Stimulated activated CD4-positive, alpha-beta T cell treated with anti-CD3 and anti-CD28 coated beads, TNF-alpha, amount 100 ng/mL, for 4 hours (primary cell): ENCODE measurements at places on chromosomes 7 and 10.
A peak's percentile ranks its signal among the peaks of the same experiment; 100 is the strongest.

DNA sequence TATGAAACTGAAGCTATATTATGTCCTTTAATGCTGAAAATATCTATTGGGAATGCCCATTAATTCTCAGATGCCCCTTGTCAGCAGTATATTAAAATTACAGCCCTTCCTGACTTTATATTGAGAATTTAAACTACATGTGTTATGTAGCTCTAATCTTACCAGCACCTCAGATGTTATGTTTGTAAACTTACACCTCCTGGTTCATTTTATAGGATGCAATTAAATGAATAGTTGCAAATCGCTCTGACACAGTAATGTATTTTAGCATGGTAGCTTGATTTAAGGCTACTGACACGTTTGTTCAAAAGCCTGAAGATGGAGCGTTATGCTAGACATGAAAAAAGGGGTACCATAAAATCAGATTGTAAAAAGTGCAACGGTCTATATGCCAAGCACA is 35.0 kb upstream of the MET start:
- no peak for DNase-seq

DNA sequence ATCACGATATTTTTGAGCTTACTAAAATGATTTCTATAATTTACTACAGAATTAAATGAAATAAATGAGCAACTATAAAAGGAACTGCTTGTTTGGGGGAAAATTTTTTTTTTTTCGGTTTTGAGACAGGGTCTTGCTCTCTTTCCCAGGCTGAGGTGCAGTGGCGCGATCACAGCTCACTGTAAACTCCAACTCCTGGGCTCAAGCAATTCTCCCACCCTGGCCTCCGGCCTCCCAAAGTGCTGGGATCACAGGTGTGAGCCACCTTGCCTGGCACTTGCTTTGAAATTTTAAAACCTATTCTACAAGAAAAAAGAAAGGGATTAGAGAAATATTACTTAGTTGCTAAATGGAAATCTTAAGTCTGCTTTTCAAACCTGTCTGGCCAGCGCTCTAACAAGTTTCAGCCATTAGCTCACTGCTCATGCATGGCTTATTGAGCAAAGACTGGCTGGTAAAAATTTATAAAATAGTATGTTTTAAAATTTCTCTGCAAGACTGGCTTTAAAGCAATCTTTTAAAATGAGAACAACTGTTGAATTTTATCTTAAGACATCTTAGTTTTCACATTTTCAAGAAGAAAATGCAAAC is 144.0 kb downstream of the ATE1 start:
- DNase-seq, result no peak

- DNase-seq, result no peak
These were observed 126.4 kb downstream of the CCDC3 start for GRCh38 chr10:12875100-12875499.

DNA sequence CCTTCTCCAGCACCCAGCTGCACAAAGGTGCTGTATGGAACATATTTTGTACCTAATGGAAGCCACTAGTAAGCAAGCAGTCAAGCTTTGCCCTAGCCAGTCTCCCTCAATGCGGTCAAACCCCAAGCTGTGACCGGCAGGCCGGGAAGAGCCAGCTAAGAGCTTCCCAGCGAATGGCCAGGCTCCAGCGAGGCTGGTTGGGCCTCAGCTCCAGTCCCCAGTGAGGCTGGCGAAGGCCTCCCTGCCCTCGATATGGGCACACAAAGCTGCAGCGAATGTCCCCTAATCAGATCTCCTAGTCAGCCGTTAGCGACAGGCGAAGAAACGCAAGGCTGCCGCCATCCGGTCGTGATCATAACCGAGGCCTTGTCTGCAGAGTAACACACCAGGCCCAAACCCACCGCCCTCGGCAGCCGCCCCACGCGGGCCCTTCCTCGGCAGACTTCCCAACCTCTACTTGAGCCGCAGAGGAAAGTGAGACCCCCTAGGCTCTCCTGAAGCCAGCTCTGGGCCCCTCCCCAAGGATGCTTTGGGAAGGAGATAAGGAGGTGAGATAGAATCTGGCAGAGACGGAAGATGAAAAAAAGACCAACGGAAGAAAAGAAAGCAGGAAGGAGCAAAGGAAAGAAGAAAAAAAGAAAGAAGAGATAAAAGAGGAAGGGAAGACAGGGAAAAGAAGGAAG is 3.1 kb upstream of the HOXA9 start:
- no peak for DNase-seq

GRCh38 chr7:42104231-42104630 is 132.8 kb downstream of the GLI3 start:
- no peak for DNase-seq

DNA sequence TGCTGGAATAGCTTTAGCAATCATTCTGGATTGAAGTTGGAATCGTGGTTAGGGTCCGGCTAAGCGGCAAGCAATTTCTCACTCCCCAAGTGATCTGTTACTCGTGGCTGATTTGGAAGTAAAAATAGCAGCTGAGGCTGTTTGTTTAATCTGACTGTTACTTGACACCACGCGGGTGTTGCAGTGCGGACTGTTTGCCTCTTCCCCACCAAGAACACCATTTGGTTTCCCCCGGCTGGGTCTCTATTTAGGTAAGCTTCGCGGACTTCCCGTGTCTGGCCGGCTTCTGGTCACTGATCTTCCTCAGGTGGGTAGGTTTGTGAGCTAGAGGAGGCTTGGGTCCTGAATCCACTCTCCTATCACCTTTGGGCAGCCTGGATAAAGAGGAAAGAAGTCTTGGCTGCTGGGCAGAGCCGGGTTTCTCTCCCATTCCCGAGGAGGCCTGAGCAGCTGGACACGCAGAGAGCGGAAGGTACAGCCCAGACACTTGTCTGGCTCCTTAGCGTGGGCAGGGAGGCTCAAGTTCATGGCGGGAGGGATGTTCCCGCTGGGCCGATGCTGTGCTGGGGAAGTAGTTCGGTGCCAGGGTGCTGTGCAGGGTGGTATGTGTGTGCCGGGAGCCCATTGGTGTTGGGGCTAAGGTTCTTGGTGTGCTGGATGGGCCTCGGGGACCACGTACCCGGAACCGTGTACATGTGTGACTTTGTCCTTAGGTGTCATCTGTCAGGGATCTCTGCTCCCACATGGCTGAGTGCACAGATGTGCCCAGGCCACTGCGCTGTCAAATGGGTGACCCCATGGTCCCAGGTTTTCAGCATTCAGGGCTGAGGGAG is at the start of gene C10orf71:
TSS of gene C10orf71 (plus strand) at position 188 of the 833 bp plus-strand sequence. CDS start 23,376 bp downstream, outside the sequence.
- DNase-seq, result no peak

DNA sequence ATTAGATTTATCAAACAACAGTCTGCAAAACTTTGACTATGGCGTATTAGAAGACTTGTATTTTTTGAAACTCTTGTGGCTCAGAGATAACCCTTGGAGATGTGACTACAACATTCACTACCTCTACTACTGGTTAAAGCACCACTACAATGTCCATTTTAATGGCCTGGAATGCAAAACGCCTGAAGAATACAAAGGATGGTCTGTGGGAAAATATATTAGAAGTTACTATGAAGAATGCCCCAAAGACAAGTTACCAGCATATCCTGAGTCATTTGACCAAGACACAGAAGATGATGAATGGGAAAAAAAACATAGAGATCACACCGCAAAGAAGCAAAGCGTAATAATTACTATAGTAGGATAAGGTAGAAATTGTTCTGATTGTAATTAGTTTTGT is 31.4 kb downstream of the LRRC17 start:
- DNase-seq, result no peak

- no peak for DNase-seq
These were observed 50.1 kb upstream of the TMEM72 start for GRCh38 chr10:44860811-44861736.

DNA sequence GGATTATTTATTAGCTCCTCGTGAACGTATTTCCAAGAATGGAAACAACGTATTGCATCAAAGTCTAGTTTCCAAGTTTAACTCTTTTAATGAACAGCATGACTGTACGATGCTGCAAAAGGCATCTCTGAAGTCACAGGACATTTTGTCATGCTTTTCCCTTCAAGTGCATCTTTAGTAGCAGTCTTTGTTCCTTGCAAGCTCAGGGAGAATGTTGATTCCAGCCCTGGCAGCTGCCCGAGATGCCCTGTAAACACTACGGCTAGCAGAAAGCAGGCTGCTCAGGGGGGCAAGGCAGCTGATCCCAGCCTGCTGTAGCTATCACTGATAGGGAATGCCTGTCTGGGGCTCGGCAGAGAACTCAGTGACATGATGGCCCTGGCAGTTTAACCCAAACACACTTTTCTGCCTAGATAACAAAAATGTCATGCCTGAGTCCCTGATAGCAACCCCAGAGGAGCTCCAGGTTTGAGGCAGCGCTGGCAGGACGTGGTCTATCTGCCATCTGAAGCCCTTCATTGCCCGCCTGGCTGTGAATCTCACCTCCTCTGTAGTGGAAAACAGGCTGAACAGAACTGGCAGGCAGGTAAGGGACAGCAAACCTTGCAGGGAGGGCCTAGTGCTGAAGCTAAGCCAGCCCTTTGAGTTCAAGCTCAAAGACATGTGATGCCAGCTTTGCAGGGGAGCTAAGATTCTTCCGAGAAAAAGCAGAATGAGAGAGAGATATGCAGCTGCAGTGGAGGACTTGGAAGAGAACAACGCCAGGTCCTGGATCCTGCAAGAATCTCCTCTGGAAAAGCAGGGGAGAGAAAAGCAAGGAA is 264.6 kb downstream of the SNX10 start:
- no peak for DNase-seq

DNA sequence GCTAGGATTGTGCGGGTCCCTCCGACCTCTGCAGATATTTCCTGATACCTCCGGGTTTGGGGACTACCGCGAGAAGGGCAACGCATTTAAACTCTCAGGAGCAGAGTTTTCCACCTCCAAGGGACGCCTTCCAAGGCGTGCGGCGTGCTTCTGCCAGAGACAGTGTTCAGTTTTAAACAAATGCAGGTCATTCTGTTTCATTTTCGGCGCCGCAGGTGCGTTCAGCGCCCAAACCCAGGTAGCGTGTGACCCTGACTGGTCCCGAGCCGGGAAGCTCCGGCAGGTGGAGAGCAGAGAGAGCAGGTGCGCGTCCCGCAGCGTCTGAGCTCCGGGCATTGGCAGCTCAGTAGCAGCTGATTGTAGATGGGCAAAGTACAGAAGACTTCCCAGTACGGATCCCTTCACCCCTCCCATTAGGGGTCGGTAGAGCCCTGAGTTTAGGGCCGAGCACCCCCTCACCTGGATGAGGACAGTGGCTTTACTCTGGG is 1.4 kb upstream of the CYP26A1 start:
- DNase-seq, result no peak

GRCh38 chr10:1419796-1420610 is 317.3 kb downstream of the ADARB2 start:
- no peak for DNase-seq

- DNase-seq, result no peak
These were observed 8.1 kb downstream of the PDE1C start for GRCh38 chr7:32062150-32062549.

- DNase-seq, result no peak
These were observed 40.7 kb downstream of the ANK3 start for GRCh38 chr10:60348982-60349381.

GRCh38 chr10:29878492-29878891 is 180.9 kb downstream of the JCAD start:
- no peak for DNase-seq

DNA sequence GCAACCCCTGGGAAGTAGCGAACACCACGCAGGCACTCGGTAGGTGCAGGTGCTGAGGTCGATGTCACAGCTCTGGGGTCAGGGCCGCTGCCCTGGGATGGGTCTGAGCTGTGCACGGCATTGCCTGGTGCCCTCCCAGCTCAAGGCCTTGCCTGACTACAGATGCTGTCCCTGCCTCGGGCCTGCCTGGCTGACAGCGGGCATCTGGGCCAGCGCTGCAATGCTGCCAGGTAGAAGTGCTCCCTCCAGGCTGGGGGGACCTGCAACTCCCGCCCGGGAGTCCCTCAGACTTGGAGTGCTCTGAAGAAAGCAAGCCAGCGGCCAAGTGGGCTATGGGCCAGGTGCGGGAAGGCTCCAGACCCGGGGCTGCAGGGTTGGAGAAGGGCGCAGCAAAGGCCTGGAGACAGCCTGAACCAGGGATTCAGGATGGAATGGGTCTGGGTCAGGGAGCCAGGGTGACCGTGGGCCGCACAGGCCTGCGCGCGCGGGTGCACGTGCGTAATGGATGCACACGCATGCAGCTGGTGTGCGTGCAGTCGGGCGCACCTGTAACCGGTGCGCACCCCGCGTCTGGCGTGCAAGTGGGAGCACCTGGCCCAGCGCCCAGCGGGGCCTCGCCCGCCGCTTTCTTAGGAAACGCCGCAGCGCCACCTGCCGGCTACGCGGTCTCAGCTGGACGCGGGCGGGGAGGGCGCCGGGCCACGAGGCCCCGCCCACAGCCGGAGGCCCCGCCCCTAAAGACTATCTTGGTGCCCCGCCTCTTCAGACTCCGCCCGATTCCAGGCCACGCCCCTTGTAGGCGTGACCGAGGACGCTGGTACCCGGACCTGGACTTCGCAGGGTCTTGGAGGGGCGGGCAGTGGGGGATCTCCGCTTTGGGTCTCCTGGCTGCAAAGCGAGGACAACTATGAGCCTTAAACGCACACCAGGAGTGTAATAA is 46.7 kb downstream of the MICALL2 start:
- DNase-seq, result peak; percentile 79

DNA sequence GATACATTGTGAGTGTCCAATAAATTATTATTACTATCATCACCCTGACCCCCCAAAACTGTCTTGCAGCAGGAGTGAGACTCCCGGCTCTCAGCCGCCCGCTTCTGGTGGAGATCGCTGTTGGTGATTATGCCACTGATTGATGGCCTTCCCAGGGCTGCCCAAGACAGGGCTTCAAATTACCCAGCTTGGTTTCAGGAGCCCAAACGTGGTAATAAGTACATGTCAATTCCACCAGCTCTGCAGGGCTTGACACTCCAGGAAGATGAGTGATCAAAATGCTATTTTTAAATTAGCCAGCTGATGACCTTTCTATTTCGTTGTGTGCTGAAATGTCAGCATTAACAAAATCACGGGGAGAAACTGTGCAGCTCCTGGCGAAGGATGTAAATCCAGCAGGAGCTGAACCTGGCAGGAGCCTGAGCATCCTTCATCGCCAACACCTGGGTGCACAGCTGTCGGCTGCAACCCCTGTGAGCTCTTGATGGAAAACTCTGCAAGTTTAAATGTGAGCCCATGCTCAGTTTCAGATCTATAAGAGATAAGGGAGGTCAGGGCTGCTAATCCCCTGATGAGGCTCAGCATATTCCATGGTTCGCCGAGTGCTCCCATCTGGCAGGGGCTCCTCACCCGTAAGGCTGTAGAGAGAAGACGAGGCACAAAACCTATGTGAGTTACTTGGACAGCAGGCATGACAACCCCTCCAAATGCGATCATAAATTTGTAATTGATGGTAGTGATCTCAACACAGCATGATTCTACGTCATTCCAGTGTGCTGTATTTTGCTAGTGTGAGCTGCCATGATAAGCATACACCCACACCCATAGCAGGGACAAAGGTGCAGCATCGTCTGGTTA is 446.3 kb downstream of the TCERG1L start:
- DNase-seq, result no peak
